Mesenteric fat pad (tissue), 1 donor: ENCODE measurements at places on chromosomes 2 and 18.

- no peak for DNase-seq
Observed at GRCh38 chr18:75211953-75212750, 1.6 kb downstream of the TSHZ1 start.

DNA sequence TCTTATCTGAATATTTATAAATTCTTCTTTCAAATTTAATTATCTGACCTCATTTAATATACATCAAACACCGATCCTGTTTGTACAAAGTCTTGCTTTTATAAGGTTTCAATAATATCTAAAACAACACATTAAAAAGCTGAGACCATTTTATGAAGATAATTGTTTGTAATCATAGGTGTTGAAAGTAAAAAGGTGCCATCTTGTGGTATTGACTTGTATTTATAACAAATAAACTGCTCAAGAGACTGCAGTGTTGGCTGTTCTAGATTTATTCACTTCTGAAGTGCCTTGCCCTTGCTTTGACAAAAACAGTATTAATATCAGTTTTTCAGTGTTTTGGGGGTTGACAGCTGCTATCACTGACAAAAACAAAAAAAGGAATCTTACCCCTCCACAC is 286.8 kb upstream of the HNMT start:
- no peak for DNase-seq

- no peak for DNase-seq
Observed at GRCh38 chr18:3150688-3151087, 69.1 kb downstream of the MYOM1 start.

GRCh38 chr2:152558158-152558984 is 158.9 kb downstream of the PRPF40A start:
- no peak for DNase-seq

DNA sequence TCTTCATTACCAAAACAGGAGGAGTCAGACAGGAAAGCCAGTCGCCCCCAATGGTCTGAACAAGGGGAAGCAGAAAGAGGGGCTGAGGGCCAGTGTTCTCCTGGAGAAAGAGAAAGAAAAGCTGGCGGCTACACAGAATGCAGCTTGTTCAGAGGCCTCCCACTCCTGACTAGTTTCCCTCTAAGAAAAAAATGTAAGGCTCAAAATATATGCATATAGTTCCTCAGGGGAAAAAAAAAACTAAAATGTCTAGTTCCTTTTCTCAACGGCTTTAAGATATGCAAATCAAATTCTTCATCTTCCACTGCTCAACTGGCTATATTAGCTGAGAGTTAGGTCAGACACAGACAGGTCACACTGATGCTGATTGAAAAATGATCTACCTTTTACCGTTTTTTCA is 18.6 kb downstream of the MBOAT2 start:
- DNase-seq: no peak

DNA sequence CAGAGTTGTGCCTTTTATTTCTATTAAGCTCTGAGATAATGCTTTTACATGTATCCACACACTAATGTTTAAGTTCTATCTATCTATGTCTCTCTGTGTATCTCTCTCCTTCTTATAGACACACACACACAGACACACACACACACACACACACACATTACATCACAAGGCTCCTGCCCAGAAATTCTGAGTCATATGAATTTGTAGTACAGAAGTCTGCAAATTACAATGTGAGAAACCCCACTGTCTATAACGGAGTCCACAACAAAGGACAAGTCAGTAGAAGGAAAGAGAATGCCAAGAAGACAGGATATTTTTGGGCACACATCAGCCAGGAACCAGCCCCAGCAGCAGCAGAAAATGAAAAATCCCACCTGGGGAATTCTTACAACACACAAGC is 142.4 kb downstream of the EN1 start:
- no peak for DNase-seq

GRCh38 chr2:174595891-174596397 is 1.7 kb downstream of the WIPF1 start:
- no peak for DNase-seq

- no peak for DNase-seq
Observed at GRCh38 chr2:241559323-241560161, 997 bp downstream of the BOK start.

- no peak for DNase-seq
Observed at GRCh38 chr2:9232886-9233285, 26.3 kb downstream of the ASAP2 start.
